ENCODE measurements at places on chromosomes 13 and 19. TPM values are rescaled to one million over a fixed set of nuclear protein-coding genes. Genes with fewer than 3 reads are reported as not detected.

The IRGQ gene
- total RNA-seq = 17.1 TPM

- H3K4me3 ChIP-seq = no peak overlapping the region
- H3K36me3 ChIP-seq = no peaks in the 10 kb centered on the region
- H3K27ac ChIP-seq = no peak overlapping the region
- DNase-seq = no peak
- H3K4me1 ChIP-seq = no peaks in the 10 kb centered on the region
These were observed 6.2 kb downstream of the C2CD4C start for GRCh38 chr19:402786-403185.

DNA sequence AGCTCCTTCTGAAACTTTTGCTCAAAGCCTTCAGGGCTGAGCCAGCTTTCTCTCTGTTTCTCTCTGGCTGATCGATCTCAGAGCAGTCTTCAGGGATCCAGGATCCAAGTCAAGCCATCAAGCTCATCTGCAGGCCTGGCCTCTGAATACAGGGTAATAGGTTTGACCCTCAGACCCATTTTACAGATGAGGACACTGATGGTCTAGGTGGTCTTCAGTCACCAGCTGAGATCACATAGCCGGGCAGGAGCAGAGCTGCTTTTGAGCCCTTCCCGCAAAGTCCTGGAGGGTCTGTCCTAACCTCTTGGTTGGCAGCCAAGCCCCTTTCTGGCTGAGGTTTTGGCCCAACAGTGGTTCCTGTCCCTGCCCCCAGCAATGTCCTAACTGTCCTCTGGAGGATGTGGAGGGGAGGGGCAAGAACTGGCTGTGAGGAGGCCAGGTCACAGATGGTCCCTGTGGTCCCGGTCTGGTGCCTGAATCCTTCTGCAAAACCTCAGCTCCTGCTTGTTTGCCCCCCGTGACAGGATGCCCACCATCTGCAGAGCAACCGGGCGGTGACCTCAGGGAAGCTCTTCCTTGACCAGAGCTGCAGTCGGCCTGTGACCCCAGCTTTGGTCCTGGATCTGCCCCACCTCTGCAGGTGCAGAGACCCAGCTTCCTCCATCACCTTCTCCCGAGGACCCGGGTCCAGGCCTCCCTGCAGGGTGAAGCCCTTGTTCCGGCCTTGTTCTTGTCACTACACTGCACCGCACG lies 5.8 kb upstream of the PEAK3 start:
- H3K36me3 ChIP-seq = no peaks in the 10 kb centered on the region
- no peak overlapping the region for H3K4me3 ChIP-seq
- peaks cover 13% of the 10 kb centered on the region for H3K4me1 ChIP-seq
- no peak for DNase-seq
- no peak overlapping the region for H3K27ac ChIP-seq
- peaks cover 13% of the 10 kb centered on the region for H3K27me3 ChIP-seq

- peaks cover 49% of the 10 kb centered on the region for H3K36me3 ChIP-seq
- H3K27ac ChIP-seq = no peak overlapping the region
- H3K4me3 ChIP-seq = no peak overlapping the region
- no peak for DNase-seq
- no peaks in the 10 kb centered on the region for H3K27me3 ChIP-seq
- H3K4me1 ChIP-seq = peaks cover 4% of the 10 kb centered on the region
These were observed 11.8 kb downstream of the CHAF1A start for GRCh38 chr19:4414144-4414799.

- peaks cover 5% of the 10 kb centered on the region for H3K36me3 ChIP-seq
- no peaks in the 10 kb centered on the region for H3K27me3 ChIP-seq
- peaks cover 15% of the 10 kb centered on the region for H3K4me1 ChIP-seq
These were observed 4.9 kb downstream of the ACTMAP start for GRCh38 chr19:40745402-40745780.

- peak overlapping the region; percentile 18 for H3K4me3 ChIP-seq
- peaks cover 5% of the 10 kb centered on the region for H3K4me1 ChIP-seq
- peak; percentile 7 for DNase-seq
- H3K27me3 ChIP-seq = peaks cover 54% of the 10 kb centered on the region
- H3K27ac ChIP-seq = no peak overlapping the region
These were observed 709 bp downstream of the ATP8A2 start for GRCh38 chr13:25372284-25373081.

The SGCG gene
- total RNA-seq = not detected

DNA sequence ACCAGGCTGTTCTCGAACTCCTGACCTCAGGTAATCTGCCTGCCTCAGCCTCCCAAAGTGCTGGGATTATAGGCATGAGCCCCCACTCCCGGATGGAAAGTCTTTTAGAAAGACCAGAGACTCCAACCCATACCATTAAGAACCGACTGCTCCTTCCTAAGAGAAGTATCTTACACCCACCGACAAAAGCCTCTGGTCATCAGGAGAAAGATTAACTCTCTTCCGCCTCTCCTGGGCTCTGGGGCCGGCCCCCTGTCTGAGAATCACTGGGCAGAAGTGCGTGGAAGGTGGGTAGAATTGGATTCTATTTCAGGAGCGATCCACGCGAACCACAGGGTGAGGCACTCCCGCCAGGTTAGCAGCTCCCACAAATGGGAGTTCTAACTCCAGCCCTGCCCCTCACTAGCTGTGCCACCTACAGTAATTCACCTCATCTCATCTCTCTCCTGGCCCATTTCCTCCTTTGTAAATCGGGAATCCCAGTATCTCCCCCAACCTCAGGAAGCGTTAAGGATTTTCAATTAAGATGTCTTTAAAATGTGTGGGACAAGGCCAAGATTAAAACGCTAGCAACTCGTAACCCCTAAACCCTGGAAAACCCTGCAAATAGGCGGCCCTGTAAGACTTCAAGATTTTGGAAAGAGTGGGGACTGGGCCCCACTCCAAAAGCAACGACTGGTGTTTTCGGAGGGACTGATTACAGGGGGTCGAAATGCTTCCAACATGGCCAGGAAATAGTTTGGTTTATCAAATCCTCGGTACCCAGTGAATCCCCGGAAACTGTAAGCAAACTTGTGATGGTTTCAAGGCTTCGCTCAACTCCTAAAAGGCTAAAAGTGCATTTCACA lies 1.3 kb downstream of the HNRNPL start:
- no peaks in the 10 kb centered on the region for H3K27me3 ChIP-seq
- peak overlapping the region; percentile 97 for H3K4me3 ChIP-seq
- peaks cover 54% of the 10 kb centered on the region for H3K36me3 ChIP-seq
- peaks cover 49% of the 10 kb centered on the region for H3K4me1 ChIP-seq

- no peak for DNase-seq
- H3K4me3 ChIP-seq = no peak overlapping the region
- H3K27ac ChIP-seq = no peak overlapping the region
- H3K36me3 ChIP-seq = no peaks in the 10 kb centered on the region
- H3K4me1 ChIP-seq = no peaks in the 10 kb centered on the region
These were observed 32.4 kb upstream of the CACNA1A start for GRCh38 chr19:13538601-13539253.

The KASH5 gene
- not detected for total RNA-seq

The ZNF536 gene
- not detected for total RNA-seq

DNA sequence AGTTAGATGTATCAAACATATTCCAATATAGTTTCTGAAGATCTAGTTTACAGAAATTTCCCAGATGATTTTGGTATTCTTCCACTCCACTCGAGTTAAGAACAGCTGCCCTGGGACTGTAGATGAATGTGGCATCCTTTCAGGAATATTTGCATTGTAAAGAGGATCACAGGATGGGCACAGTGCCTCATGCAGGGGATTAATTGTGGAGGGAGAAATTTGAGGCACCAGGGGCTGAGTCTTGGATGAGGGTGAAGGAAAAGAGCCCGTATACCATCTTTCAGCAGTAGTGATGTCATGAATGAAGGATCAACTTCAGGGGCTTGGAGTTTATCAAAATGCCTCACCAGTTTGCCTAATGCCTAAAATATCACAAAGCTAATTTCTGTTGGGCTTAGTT lies 4.0 kb upstream of the PDS5B start:
- H3K27me3 ChIP-seq = peaks cover 3% of the 10 kb centered on the region
- H3K4me1 ChIP-seq = peaks cover 9% of the 10 kb centered on the region
- H3K27ac ChIP-seq = no peak overlapping the region
- no peak for DNase-seq
- H3K36me3 ChIP-seq = peaks cover 3% of the 10 kb centered on the region

DNA sequence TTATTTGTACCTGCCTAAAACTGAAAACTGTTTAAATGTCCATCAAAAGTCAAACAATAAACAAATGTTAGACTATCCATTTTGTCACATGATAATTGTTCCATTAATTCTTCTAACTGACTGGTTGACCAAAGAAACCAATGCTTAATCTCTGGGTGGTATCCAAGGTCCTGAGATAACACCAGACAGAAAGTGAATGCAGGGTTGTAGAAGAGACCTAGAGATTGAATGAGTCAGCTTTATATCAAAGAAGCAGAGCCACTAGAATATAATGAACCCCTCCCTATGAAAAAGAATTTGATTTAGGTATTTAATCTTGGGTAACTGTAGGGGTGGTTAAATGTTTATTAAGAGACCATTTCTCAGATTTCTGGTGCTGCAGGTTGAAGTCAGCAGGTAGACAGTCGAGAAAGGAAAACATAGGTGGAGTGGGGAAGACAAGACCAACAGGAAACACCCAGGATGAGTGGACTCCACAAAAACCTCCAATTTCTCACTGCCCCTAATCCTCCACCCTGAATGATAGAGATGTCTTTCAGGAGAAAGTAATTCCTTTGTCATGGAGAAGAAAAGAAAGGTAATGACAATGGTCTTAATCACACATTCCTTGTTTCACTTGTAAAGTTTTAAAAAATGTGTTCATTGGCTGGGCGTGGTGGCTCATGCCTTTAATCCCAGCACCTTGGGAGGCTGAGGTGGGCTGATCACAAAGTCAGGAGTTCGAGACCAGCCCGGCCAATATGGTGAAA lies 536.4 kb downstream of the IRS2 start:
- no peaks in the 10 kb centered on the region for H3K4me1 ChIP-seq
- no peak for DNase-seq
- no peak overlapping the region for H3K4me3 ChIP-seq
- no peak overlapping the region for H3K27ac ChIP-seq
- no peaks in the 10 kb centered on the region for H3K36me3 ChIP-seq
- peaks cover 1% of the 10 kb centered on the region for H3K27me3 ChIP-seq

GRCh38 chr13:23159205-23159759 lies 21.5 kb upstream of the SGCG start:
- peak; percentile 35 for DNase-seq
- H3K27ac ChIP-seq = no peak overlapping the region
- H3K4me3 ChIP-seq = no peak overlapping the region
- no peaks in the 10 kb centered on the region for H3K4me1 ChIP-seq
- H3K27me3 ChIP-seq = peaks cover 29% of the 10 kb centered on the region

The NLRP9 gene
- total RNA-seq = not detected

GRCh38 chr13:102399791-102400674 lies 1.8 kb downstream of the FGF14 start:
- H3K4me3 ChIP-seq = peak overlapping the region; percentile 8
- DNase-seq = peak; percentile 26
- H3K4me1 ChIP-seq = peaks cover 32% of the 10 kb centered on the region
- peaks cover 42% of the 10 kb centered on the region for H3K27me3 ChIP-seq
- H3K27ac ChIP-seq = no peak overlapping the region

The ZNF429 gene
- 11.8 TPM for total RNA-seq

- no peak overlapping the region for H3K4me3 ChIP-seq
- H3K4me1 ChIP-seq = peaks cover 2% of the 10 kb centered on the region
- no peaks in the 10 kb centered on the region for H3K27me3 ChIP-seq
- DNase-seq = peak; percentile 2
These were observed 488.8 kb downstream of the KCTD12 start for GRCh38 chr13:76397413-76397812.

The ZNF253 gene
- total RNA-seq = 13.5 TPM

- no peak overlapping the region for H3K4me3 ChIP-seq
- DNase-seq = peak; percentile 78
- H3K36me3 ChIP-seq = no peaks in the 10 kb centered on the region
- H3K4me1 ChIP-seq = peaks cover 19% of the 10 kb centered on the region
- H3K27ac ChIP-seq = peak overlapping the region; percentile 62
- H3K27me3 ChIP-seq = peaks cover 4% of the 10 kb centered on the region
These were observed 10.1 kb downstream of the GRIN2D start for GRCh38 chr19:48403606-48404005.

The CEACAM3 gene
- not detected for total RNA-seq

The KLK10 gene
- not detected for total RNA-seq

The PEX11G gene
- total RNA-seq = 1.5 TPM

GRCh38 chr19:12800923-12801465 lies 606 bp downstream of the PRDX2 start:
- DNase-seq = peak; percentile 43
- peak overlapping the region; percentile 90 for H3K4me3 ChIP-seq
- peaks cover 16% of the 10 kb centered on the region for H3K36me3 ChIP-seq
- H3K27ac ChIP-seq = peak overlapping the region; percentile 81

DNA sequence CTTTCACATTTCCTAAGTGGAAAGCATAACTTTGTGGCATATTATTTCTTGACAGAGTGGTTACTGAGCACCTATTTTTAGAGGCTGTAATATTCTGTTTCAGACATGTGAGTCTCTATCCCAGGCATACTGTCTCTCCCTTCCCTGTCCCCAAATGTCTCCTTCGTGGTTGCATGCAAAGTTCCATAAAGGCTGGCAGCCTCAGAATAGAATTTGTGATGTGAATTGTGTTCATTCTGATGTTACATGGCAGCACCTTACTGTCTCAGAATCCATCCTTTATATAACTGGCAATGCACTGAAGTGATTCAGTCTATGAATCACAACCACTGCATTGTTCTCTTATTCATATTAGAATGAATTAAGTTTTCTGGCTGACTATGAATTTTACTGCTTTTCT lies 89.0 kb upstream of the SLC7A1 start:
- H3K27ac ChIP-seq = no peak overlapping the region
- no peak for DNase-seq
- H3K4me3 ChIP-seq = no peak overlapping the region

DNA sequence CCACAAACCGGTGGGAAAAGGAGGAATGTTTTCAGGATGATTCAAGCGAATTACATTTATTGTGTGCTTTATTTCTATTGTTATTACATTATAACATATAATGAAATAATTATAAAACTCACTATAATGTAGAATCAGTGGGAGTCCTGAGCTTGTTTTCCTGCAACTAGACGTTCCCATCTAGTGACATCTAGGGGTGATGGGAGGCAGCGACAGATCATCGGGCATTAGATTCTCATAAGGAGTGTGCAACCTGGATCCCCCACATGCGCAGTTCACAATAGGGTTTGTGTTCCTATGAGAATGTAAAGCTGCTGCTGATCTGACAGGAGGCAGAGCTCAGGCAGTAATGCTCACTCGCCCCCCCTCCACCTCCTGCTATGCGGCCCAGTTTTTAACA lies 54.5 kb downstream of the SPTBN4 start:
- no peaks in the 10 kb centered on the region for H3K4me1 ChIP-seq
- DNase-seq = peak; percentile 31
- peaks cover 17% of the 10 kb centered on the region for H3K27me3 ChIP-seq
- no peak overlapping the region for H3K27ac ChIP-seq

The ZNF726 gene
- total RNA-seq = 19.1 TPM

GRCh38 chr13:35210261-35210660 lies 266.2 kb downstream of the MAB21L1 start:
- H3K4me3 ChIP-seq = no peak overlapping the region
- H3K27ac ChIP-seq = no peak overlapping the region
- no peaks in the 10 kb centered on the region for H3K36me3 ChIP-seq

GRCh38 chr19:42323473-42323851 lies 2.0 kb upstream of the MEGF8 start:
- no peaks in the 10 kb centered on the region for H3K36me3 ChIP-seq
- H3K4me1 ChIP-seq = peaks cover 19% of the 10 kb centered on the region
- H3K4me3 ChIP-seq = peak overlapping the region; percentile 38
- no peak for DNase-seq
- H3K27me3 ChIP-seq = peaks cover 13% of the 10 kb centered on the region

The VPS36 gene
- total RNA-seq = 29.6 TPM

Measured in activated CD8-positive, alpha-beta T cell treated with anti-CD3 and anti-CD28 coated beads for 36 hours (primary cell).